ENCODE measurements at places on chromosomes 3 and 15.

GRCh38 chr15:75966073-75966472 lies 46.2 kb downstream of the NRG4 start:
- peak; percentile 36 for DNase-seq

- no peak for DNase-seq
These were observed 169.0 kb upstream of the NANOGP8 start for GRCh38 chr15:35254062-35254461.

DNA sequence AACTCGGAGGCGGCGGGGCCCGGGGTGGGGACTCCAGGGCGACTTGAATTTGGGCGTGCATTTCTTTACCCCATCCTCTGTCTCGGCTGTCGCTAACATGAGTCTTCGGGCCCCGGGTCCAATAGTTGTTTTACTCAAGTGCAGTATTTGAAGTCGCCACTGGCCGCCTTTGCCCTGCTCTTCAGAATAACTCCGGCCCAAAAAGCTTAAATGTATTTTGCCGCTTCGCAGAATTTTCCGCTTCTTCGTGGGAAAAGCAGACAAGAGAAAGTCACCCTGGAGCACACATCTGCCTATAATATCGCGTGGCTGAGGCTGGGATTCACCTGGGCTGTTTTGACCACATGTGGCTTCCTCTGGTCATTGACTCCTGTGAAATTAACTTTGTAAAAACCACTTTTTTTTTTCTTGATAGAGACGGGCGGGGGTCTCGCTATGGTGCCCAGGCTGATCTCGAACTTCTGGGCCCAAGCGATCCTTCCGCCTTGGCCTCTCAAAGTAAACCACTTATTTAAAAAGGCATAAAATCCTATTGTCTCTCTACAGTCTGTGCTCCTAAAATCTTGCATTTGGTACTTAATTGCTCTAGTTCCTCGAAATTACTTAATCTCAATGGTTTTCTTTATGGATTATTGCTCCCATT lies 676 bp downstream of the CNOT10 start:
- DNase-seq: no peak

- DNase-seq: no peak
These were observed 54.9 kb upstream of the GLCE start for GRCh38 chr15:69105451-69105985.

Measured in non-pigmented ciliary epithelial cell (primary cell).